NCI-H69 (cell line): ENCODE measurements at places on chromosomes 12 and 14.
A peak's percentile ranks its signal among the peaks of the same experiment; 100 is the strongest.

DNA sequence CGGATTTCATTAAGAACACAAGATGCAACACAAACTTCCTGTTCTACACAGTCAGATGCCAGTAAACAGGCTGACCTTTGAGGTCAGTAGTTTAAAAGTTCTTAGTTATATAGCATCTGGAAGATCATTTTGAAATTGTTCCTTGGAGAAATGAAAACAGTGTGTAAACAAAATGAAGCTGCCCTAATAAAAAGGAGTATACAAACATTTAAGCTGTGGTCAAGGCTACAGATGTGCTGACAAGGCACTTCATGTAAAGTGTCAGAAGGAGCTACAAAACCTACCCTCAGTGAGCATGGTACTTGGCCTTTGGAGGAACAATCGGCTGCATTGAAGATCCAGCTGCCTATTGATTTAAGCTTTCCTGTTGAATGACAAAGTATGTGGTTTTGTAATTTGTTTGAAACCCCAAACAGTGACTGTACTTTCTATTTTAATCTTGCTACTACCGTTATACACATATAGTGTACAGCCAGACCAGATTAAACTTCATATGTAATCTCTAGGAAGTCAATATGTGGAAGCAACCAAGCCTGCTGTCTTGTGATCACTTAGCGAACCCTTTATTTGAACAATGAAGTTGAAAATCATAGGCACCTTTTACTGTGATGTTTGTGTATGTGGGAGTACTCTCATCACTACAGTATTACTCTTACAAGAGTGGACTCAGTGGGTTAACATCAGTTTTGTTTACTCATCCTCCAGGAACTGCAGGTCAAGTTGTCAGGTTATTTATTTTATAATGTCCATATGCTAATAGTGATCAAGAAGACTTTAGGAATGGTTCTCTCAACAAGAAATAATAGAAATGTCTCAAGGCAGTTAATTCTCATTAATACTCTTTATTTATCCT, 13.5 kb downstream of the PTGER2 start:
- no peak for DNase-seq

- DNase-seq, result peak; percentile 62
Observed at GRCh38 chr12:110600254-110600653, 13.7 kb upstream of the TCTN1 start.

- DNase-seq, result no peak
Observed at GRCh38 chr14:98219638-98220037, 1052.4 kb downstream of the BCL11B start.

- DNase-seq, result no peak
Observed at GRCh38 chr12:9343731-9344130, 135.5 kb upstream of the PZP start.

GRCh38 chr12:5305886-5306545, 125.9 kb upstream of the NTF3 start:
- DNase-seq, result no peak
